Mesothelial cell of epicardium (in vitro differentiated cells): ENCODE measurements at places on chromosomes 7 and 10. TPM values are rescaled to one million over a fixed set of nuclear protein-coding genes. Genes with fewer than 3 reads are reported as not detected.

The PITX3 gene
- total RNA-seq, result not detected in 3 replicates

The RARRES2 gene
- total RNA-seq, result 24.9 to 26.4 TPM (median 26.2 TPM) in 3 replicates

The MYL7 gene
- total RNA-seq, result 11.4 to 14.3 TPM (median 12.5 TPM) in 3 replicates

The OPTN gene
- total RNA-seq, result 33.3 to 36.8 TPM (median 33.7 TPM) in 3 replicates

The AKR1C4 gene
- total RNA-seq, result not detected in 3 replicates

DNA sequence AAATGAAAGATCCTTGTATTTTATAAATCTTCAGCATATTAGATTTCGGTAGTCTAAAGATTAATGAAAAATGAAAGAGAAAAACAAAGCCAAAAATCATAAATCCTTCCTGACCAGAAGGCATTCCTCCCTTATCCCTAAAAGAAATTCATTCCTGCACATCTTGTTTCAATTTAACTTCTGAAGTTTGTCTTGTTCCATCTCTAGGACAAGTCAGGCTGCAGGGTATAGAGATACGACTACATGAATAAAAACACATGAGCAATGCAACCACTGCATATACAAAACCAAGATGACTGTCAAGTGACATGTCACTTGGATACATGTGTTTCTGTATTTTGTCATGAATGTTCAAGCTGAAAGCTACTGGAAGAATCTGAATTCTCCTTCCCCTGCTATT lies 214.9 kb downstream of the JAZF1 start:
- no peak for DNase-seq

GRCh38 chr7:24702755-24703154 lies 54.5 kb downstream of the GSDME start:
- DNase-seq, result no peak

DNA sequence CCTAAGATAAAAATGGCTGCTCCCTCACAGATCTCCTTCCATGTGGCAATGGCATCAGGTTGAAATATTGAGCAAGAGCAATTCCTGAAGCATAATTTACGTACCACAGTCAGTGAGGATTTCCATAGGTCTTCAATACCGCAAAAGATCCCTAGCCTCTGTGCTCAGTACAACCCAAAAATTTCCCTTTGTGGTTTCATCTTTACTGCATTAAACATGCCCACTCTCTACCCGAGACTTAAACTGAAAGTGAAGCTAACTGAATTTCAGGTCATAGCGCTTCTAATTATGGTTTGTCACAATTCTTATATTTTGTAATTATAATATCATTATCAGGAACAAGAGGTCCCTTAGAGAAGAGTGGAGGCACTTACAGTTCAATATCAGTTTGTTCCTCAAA lies 1071.1 kb downstream of the XPNPEP1 start:
- DNase-seq, result no peak

DNA sequence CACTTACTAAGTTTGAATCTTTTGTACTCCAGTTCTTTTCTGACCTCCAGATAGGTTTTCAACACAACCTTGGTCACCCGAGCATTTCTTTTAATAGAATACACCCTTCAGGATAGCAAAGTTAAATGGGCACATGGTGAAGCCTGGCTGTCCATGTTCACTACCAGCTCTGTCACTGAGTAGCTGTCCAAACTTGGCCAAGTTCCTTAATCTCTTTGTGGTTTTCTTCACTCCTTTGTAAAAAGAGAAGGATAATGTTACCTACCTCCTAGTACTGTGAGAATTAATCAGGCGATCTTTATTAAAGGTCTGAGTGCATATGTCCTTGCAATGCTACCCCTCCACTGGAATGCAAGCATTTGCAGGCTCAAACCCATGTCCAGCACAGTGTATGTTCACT lies 128.1 kb upstream of the PTPRZ1 start:
- no peak for DNase-seq

GRCh38 chr7:90574820-90575187 lies 21.3 kb upstream of the CDK14 start:
- no peak for DNase-seq

DNA sequence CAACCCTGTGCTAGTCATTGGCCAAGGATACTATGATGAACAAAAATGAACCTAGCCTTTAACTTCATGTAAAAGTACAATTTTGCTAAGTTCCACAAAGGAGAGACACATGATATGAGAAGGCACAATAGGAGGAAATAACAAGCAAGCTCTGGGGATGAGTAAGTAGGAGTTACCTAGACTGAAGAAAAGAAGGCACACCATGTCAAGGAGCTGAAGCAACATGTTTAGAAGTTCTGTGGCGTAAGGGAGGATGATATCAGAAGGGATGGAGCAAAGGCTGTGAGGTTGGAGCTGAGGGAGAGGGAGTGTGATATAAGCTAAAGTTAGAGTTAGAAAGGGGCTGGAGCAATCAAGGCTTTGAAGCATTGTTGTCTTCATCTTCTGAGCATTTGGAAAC lies 25.6 kb downstream of the KIFBP start:
- DNase-seq, result no peak

GRCh38 chr7:116347151-116347832 lies 137.0 kb downstream of the TES start:
- DNase-seq, result no peak

GRCh38 chr10:124083740-124084397 lies 9.5 kb downstream of the CHST15 start:
- no peak for DNase-seq

GRCh38 chr7:47337531-47337930 lies 244.4 kb downstream of the TNS3 start:
- no peak for DNase-seq

- no peak for DNase-seq
Measured at GRCh38 chr10:50310560-50311174, 59.4 kb upstream of the ASAH2 start.

- no peak for DNase-seq
Measured at GRCh38 chr10:128877936-128878335, 589.1 kb upstream of the MGMT start.

GRCh38 chr10:80451132-80451531 lies 3.0 kb upstream of the TSPAN14 start:
- no peak for DNase-seq

GRCh38 chr7:158093156-158093796 lies 494.3 kb downstream of the PTPRN2 start:
- DNase-seq, result no peak

GRCh38 chr7:8442051-8442813 lies 8.8 kb downstream of the NXPH1 start:
- DNase-seq, result peak; percentile 37

DNA sequence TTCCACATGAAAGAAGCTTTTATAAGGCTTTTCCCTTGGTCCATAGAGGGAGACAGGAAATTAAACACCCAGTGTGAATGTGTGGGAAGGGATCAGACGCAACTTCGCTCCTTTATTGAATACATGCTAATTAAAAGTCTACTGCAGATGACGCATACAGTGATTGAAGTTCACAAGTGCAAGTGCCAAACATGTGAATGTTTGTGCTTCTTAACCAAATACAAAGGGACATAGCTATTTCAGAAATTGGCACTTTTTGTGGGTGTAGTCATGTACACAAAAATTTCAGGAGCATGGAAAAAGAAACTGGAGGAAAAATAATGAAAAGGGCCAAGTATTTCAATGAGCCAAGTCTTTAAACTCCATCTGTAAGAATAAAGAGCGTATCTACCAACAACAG lies 283.7 kb downstream of the SKAP2 start:
- no peak for DNase-seq
